ENCODE measurements at places on chromosomes 2 and 18. TPM values are rescaled to one million over a fixed set of nuclear protein-coding genes. Genes with fewer than 3 reads are reported as not detected.

The IFIH1 gene
- 2.9 TPM for total RNA-seq

The AQP12A gene
- not detected for total RNA-seq

The CNGA3 gene
- not detected for total RNA-seq

The SPATA3 gene
- not detected for total RNA-seq

The PFN4 gene
- total RNA-seq = 1.4 TPM

The STON1 gene
- 1.3 TPM for total RNA-seq

The CABYR gene
- total RNA-seq = 4.1 TPM

The BOLA3 gene
- total RNA-seq = 90.3 TPM

All from A375 (cell line).